ENCODE measurements at places on chromosomes 7 and 10. TPM values are rescaled to one million over a fixed set of nuclear protein-coding genes. Genes with fewer than 3 reads are reported as not detected.

GRCh38 chr7:665736-666453 is 60.6 kb upstream of the DNAAF5 start:
- no peak for DNase-seq

GRCh38 chr7:138237995-138238394 is 161.7 kb downstream of the AKR1D1 start:
- DNase-seq = no peak

OR6B1 gene
- total RNA-seq = not detected

- no peak for DNase-seq
These were observed 16.4 kb downstream of the KMT2E start for GRCh38 chr7:105030447-105030846.

SEMA3D gene
- total RNA-seq = not detected

DNA sequence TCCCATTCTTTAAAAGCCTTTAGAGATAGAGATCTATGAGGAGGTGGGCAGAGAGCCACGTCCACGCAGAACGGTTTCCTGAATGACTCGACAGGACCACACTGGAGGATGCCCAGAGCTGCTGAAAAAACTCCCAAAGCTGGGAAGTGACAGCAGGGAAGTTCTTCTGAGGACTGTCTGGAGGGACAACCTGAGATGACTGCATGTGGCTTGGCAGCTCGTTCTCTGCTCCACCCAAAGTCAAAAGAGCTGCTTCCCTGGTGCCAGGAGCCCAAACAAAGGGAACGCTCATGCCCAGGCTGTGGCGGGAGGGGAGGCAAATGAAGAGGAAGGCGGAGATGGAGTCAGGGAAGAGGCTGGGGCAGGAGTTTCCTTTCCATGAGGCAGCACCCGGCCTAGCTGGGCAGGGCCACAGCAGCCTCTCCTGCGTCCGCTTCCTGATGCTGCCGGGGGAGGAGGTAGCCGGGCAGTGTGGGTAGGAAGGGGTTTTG is 95.4 kb downstream of the CCDC3 start:
- no peak for DNase-seq

RSPH10B2 gene
- total RNA-seq = 0.70 TPM

SMKR1 gene
- 1.2 TPM for total RNA-seq

- no peak for DNase-seq
These were observed 343.7 kb downstream of the GRID1 start for GRCh38 chr10:86022906-86023305.

TEX47 gene
- total RNA-seq = not detected

TMEM184A gene
- not detected for total RNA-seq

GRCh38 chr7:128835790-128836641 is 5.8 kb downstream of the FLNC start:
- DNase-seq = no peak

MET gene
- 0.23 TPM for total RNA-seq

ANXA8L1 gene
- total RNA-seq = not detected

- DNase-seq = no peak
These were observed 57.8 kb downstream of the PHYHIPL start for GRCh38 chr10:59234194-59234593.

NPY gene
- not detected for total RNA-seq

CD36 gene
- total RNA-seq = 3.6 TPM

PAXIP1 gene
- 18.8 TPM for total RNA-seq

DNA sequence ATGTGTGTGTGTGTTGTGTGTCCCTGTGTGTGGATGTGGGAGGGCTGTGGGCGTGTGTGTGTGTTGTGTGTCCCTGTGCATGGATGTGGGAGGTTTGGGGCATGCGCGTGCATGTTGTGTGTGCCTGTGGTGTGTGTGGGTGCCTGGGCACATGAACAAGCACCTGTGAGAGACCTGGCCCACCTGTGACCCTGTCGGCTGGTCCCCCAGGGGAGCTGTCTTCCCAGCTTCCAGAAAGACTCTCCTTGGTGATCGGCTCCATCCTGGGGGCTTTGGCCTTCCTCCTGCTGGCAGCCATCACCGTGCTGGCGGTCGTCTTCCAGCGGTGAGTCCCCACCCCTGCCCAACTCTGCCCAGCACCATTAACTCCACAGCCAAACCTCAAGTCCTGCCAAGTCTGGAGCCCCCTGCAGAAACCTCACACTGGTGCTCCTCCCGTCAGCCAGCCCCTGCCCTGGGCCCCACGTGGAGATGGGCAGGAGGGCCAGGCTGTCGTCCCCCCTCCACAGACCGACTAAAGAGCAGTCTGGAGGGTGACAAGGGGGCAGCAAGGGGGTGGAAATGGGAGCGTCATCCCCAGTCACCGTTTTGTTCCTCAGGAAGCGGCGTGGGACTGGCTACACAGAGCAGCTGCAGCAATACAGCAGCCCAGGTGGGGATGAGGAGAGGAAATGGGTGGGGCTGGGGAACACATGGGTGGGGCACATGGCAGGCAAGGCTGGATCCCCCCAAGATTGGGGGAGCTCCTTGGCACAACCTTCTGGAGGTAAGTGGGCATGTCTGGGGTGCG is 12.7 kb downstream of the EPHB6 start:
- DNase-seq = no peak

DNA sequence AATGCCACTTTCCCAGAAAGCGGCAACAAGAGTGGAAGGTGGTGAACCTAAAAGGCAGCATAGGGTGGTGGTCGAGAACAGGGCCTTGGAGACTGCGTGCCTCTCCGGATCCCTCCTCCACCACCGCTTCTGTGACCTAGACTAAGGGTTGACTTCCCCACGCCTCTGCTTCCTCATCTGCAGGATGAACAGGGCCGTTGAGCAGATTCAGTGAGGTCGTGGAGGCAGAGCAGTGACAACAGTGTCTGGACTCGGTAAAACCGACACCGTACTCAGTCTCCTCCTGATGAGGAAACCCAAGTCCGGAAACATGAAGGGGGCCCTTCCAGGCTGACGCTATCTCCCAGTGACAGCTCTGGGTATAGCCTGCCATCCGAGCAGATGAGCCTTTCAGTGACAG is 162.6 kb downstream of the CELF2 start:
- peak; percentile 63 for DNase-seq

DNA sequence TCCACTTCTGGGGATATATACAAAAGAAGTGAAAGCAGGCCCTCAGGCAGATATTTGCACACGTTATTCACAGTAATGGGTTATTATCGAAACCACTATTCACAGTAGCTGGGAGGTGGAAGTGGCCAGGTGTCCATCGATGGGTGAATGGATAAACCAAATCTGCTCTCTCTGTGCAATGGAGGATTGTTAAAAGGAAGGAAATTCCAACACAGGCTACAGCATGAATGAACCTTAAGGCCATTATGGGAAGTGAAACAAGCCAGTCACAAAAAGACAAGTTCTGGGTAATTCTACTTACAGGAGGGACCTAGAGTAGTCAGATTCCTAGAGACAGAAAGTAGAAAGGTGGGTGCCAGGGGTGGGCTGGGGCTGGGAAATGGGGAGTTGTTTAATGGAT is 48.5 kb upstream of the BHLHA15 start:
- DNase-seq = no peak

- no peak for DNase-seq
These were observed 4.4 kb upstream of the FKBP9 start for GRCh38 chr7:32952876-32953275.

DNA sequence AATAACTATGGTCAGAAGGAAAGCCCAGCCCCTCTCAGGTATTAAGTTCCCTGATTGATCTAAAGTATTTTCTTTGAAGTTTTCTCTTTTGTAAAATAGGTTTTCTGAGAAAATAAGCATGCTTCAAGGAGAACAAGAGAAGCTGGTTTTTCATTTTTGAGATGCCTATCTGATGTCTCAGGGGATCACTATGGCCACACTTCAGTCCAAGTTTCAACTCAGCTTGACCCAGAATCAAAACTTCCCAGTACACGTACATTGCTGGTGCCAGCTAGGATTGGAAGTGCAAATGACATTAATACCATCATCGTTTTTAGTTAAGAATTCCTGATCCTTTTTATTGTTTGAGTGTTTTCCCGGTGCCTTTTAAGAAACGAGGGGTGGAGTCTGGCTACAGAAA is 7.2 kb downstream of the ITIH5 start:
- no peak for DNase-seq

SDK1 gene
- total RNA-seq = 0.06 TPM

- DNase-seq = no peak
These were observed 102.0 kb downstream of the GLCCI1 start for GRCh38 chr7:8070451-8071180.

GIMAP5 gene
- 296 TPM for total RNA-seq

- DNase-seq = no peak
These were observed 191.2 kb upstream of the PHYHIPL start for GRCh38 chr10:58985216-58985615.

Data from CD4-positive, alpha-beta memory T cell (primary cell).